ENCODE measurements at places on chromosomes 13 and 19.

DNA sequence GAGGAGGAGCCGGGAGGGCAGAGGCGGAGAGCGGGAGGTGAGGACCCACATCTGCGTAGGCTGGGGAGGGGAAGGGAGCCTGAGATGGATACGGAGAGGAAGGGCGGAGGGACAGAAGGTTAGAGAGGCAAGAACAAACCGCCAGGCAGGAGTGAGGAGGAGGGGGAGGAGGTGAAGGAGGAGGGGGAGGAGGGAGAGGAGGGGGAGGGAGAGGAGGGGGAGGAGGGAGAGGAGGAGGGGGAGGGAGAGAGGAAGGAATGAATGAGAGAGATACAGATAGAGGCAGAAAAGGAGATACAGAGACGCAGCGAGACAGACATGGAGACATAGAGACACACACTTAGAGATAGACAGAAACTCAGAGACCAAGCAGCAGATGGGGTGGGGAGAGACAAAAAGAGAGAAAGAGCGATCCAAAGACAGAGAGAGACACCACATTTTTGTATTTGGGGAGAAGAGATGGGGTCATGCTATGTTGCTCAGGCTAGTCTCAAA is 782 bp upstream of the CA11 start:
- DNase-seq, result no peak

DNA sequence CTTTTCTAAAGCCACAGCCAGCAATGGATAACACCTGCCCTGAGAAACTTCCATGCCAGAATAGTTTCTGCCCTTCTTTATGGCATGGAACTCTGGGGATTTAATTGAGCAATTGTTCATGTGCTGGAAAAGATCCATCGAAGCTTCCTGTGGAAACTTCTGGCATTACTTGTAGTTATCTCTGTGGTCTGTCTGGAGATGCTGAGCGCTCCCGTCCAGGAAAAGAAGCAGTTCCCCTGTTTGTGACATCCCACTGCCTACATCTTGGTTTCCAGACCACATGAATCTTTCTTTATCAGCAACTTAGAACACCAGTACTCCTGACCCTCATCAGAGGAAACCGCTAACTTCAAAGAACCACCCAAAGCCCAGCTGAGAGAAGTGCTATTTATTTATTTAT is 24.6 kb downstream of the FLT1 start:
- DNase-seq, result no peak

DNA sequence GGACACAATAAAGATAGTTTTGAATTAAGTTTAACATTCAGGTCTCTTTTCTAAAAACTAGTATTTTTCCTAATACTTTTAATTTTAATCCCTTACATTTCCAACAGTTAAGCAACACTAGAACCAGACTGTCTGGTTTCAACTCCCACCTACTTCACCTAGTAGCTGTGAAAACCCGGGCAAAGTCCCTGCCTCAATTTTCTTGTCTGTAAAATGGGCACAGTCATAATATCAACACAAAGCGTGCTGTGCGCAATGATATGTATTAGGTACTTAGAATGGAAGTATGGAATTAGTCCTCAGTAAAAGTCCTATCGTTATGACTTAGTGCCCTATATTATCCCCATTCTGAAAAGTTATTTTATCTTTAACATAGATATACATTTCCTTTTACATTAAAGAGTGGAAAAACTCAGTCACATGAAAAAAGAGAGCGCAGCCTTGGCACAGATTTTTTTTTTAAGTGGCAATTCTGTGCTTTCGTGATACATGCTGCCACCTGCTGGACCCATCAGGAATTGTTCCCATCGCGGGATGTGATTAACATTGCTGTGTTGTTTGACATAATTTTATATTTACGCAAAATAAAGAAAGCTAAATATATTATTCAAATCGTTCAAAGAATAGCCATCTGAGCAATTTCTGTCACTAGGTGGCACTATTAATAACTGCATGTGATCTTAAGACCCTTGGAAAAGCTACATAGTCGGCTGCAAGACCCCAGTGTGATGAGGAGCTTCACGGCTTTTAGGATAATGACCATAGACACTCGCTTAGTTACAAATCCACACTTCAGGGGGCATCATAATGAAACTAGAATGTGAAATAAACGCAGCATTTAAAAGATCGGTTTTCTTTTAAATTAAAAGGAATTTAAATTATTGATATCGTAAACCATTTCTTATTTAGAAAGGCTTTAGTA is 59.9 kb downstream of the LIG4 start:
- no peak for DNase-seq

DNA sequence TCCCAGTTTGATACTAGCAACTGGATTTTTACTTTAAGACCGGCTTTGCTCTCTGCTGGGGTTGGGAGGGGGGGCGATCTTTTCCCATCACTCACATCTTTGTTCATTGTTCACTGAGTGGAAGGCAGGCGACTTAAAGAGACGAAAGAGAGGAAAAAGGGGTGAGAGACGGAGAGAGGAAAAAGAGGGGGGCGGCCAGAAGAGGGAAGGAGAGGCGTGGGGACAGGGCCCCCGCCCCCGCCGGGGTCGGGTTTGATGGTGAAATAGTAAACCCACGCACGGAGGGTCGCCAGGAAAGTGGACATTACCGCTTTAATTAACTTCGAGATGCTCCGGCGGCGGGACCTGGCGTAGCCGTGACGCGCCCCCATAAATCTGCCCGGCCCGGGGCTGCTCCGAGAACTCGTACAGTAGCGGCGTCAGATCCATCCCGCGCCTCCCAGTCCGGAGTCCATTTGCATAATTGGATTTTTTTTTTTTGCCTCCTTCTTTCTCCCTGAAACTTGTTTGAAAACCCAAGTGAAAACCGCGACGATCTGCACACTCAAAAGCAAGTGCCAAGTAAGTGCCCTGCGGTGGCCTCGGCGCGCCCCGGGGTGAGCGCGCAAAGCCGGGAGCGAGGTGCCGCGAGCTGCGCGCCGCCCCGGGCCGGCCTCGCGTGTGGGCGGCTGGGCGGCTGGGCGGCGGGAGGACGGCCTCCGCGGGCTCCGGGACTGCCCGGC is 143.9 kb upstream of the ZNF536 start:
- DNase-seq, result no peak

DNA sequence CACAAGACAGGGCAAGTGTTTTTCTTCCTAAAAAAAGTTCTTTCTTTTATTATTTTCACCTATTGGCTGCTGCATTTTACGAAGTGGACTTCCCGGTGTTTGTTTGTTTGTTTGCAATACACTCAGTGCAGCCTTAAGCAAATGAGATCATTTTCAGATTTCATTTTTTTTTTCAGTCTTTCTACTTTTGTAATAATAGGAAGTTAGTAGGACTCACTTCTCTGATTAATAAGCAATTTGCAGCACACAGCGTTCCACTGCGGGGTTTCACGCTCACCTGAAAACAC is 128.3 kb downstream of the STK24 start:
- no peak for DNase-seq
